Right cardiac atrium (tissue), 5 donors: ENCODE measurements at places on chromosomes 3 and 15.
A peak's percentile ranks its signal among the peaks of the same experiment; 100 is the strongest.

DNA sequence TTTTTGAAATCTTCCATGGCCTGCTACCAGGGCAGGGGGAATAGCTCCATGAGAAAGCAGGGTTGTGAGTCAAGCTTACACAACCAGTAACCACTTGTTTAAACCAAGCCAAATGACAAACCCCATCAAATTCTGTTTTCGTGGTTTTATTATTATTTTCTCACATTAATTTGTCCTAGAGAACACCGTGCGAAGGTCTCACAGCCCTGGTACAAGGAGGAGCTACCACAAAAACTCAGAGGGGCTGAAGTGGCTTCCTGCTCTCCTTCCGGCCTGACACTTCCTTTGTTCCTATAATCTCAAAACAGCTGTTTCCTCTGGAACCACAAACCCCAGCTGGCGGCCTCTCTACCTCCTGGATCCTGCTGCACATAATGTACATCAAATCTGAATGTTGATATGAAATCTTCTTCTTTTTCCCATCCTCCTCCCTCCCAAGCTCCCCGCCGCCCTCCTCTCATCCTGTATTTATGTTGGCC, 375.9 kb downstream of the MCTP2 start:
- DNase-seq, result peak; percentile 77

DNA sequence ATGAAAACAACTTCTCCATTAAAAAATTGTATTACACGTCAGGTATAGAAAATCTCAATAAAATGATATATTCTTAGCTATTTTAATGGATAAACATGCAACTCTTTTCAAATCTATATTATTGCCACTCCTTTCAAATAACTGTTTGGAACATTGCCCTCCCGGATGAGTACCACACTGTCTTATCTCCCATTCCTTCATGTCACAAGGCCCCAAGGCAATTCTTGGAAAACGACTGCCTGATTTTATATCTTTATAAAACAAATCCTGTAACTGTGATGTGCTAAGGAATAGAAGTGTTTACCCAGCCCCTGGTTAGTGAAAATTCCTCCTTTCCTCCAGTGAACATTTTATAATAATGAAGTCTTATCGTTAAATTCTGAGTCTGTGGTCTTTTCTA, 6.2 kb upstream of the ZNF619 start:
- no peak for DNase-seq

GRCh38 chr3:1954632-1955031, 144.0 kb upstream of the CNTN4 start:
- no peak for DNase-seq

DNA sequence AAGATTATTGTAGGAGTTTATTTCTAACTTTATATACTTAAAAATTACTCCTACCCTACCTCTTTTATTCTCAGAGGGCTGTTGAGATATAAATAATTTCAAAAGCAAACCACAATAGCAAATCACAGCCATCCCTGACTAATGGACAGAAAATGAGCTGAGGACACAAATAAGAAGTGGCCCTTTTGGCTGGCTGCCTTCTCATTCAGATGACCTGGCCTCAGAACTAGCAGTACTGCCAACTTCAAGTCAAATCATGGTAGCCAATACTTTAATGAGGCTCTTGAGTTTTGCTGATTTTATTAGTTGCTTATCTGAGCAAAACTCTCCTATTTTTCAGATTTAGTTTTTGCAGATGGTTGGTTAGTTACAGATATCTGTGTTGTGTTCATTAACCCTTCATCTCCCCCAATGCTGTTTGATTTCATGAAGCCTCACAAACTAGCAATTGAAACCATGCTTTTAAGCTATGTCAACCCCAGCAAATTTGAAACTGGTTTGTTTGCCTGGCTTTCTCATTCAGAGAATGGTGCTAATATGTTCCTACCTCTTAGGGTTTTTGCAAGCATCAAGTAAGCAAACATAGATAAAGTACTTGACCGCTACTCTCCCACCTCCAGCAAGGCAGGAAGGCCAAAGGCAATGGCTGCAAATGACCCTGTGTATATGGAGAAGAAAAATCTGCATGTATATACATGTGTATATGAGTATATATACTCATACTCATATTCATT, 73.4 kb upstream of the HACD2 start:
- peak; percentile 83 for DNase-seq

- no peak for DNase-seq
These were observed 11.0 kb upstream of the STARD5 start for GRCh38 chr15:81334768-81335435.

- DNase-seq, result no peak
These were observed 31.0 kb upstream of the PDE8A start for GRCh38 chr15:84950570-84951111.

DNA sequence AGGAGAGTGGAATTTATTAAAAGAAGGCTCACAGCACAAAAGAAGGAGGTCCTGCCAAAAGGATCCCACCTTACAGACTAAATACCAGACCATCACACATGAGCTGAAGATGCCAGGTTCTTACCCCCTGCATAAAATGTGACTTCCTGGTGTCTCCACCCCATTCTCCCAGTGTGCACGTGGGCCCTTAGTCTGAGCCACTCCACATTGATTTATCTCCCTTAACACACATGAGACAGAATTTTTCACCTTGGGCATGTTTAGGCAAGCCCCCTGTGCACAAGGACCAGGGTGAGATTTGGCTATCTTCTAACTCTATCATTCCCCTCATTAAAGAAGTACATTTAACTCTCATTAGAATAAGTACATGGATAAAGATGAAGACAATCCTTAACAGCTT, 916.7 kb downstream of the PLOD2 start:
- DNase-seq, result no peak

DNA sequence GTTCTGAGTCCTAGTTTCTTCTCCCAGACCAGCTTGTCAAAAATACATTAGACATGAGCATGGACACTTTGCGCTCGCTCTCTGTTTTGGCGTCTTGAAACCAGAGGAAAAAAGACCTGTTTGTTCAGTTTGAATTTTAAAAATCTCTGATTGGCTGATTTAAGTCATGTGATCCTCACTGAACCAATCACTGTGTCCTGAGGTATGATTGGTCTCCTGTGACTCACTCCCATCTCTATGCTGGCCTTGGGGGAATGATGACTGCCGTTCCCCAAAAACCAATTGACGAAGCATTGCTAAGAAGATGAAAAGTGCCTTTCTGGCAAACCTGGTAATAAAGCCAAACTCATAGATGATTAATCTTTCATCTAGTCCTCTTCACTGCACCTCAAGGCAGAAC, 256.5 kb downstream of the IL5RA start:
- DNase-seq, result no peak

GRCh38 chr3:156776871-156777270, 49.3 kb upstream of the LEKR1 start:
- no peak for DNase-seq

DNA sequence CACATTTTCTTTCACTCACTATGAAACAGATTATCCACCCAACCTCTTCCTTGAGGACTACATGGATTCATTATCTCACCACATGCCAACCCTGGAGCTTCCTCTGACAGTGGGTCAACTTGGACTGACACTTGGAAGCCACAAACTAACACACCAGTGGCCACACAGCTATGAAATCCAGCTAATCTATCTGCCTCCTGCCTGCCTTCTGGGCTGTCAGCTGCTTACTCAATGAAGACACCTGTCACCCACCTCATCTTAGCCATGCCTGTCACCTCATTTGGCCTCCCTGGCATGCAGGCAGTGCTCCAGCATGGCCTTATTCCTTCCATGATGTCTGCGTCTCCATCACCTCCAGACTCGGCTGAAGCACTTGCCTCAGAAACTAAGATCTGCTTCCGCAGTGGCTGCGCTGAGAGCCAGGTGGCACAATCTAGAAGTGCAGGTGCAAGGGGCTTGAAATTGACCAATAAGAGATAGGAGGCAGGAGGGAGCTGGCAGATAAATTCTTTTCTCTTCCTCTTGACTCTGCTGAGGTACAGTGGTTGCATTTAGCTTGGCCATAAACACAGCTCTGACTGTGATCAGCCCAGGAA, 105.2 kb upstream of the RNF7 start:
- no peak for DNase-seq

DNA sequence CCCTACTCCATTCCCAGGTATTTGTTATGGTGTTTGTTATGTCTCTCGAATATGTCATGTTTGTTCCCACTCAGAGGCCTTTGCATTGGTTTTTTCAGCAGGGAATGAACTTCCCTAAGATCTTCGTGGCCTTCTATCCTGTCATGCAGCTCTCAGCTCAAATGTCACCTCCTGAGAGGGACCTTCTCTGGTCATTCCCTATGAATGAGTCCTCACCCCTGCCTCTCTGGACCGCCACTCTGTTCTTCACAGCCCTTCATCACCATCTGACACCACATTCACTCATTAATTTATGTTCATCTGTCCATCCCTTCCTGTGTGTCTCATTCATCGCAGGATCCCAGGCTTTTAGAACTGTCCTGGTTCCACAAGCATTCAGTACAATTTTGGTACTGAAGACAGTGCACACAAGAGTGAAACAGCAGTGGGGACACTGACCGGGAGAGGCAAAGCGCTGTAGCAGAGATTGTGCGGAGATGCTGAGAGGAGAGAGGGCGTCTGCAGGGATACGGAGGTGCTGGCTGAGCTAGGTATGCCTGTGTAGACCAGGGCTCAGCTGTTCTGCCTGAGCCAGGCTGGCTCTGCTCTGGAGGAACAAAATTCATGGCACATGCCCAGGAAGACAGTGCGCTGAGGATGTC, 132.3 kb downstream of the CHCHD6 start:
- no peak for DNase-seq

GRCh38 chr3:191047930-191048329, 151.1 kb upstream of the OSTN start:
- DNase-seq, result no peak

DNA sequence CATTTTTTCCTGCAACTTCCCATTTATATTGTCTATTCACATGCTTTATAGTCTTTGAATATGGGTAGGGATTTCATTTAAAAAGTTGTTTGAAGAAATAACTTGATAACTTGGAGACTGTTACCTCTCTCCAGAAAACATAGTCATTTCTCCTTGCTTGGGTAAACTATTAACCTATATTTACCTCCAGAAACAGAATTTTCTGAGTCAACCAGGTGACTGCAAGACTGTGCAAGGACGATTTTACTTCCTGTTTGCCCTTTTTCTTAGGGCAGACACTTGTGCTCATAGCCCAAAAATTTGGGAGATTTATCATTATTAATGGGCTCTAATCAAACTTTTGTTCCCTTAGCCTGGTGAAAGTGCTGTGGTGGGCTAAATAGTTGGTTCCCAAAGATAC, 14.3 kb upstream of the MOBP start:
- no peak for DNase-seq

- DNase-seq, result peak; percentile 88
These were observed 93.9 kb downstream of the PCCB start for GRCh38 chr3:136343873-136344555.

- DNase-seq, result no peak
These were observed 298.0 kb upstream of the PROK2 start for GRCh38 chr3:72082776-72083462.

DNA sequence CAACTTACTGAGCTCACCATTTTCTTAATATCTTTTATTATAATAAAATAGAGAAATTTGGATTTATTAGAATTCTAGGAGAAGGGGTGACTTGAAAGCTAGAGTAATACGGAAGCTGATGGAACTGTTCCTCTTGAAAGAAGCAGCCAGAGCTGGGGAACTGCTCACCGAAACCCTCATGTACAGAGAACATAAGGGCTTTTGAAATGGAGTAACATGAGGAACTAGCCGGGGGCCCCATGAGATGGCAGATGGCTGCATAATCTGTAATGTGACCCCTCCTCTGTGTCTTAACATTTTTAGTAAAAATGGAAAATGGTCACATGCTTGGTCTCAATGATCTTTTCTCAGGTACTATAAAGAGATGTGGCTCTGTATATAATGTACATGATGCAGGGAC, 15.7 kb upstream of the DYNC1LI1 start:
- no peak for DNase-seq
